Uterine smooth muscle cell (primary cell): ENCODE measurements at places on chromosomes 16 and 17. TPM values are rescaled to one million over a fixed set of nuclear protein-coding genes. Genes with fewer than 3 reads are reported as not detected.

MRPL12 gene
- total RNA-seq = 8.6 and 11.8 TPM in 2 replicates

KRTAP4-3 gene
- not detected in 2 replicates for total RNA-seq

COX6A2 gene
- not detected in 2 replicates for total RNA-seq

UTS2R gene
- total RNA-seq = not detected in 2 replicates

EVPLL gene
- not detected in 2 replicates for total RNA-seq
